Endothelial cell (in vitro differentiated cells): ENCODE measurements at places on chromosomes 2 and 18. TPM values are rescaled to one million over a fixed set of nuclear protein-coding genes. Genes with fewer than 3 reads are reported as not detected.

GRCh38 chr18:62413206-62413605 is 88.1 kb downstream of the TNFRSF11A start:
- no peak for DNase-seq

The SSB gene
- total RNA-seq = 109 TPM

- no peak for DNase-seq
Measured at GRCh38 chr2:182207049-182207746, 219.6 kb downstream of the PDE1A start.

The CHRNG gene
- not detected for total RNA-seq

DNA sequence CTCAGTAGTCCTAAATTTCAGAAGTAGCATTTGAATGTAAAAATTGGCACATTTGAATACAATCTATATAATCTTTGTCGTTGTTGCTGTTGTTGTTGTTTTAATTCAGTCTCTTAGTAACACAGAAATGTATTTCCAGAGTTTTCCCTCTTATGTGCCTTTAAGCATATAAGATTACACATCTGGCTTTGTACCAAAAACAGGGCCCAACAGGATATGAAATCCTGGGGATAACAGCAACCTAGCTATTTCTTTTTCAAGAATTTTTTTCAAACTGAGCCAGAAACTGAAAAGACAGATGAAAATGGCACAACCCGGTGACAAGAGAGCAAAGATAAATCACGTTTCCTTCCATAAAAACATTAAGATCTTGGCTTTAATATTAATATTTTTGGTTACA is 906.7 kb downstream of the NRXN1 start:
- no peak for DNase-seq

- DNase-seq = no peak
Measured at GRCh38 chr2:120764492-120764891, 28.8 kb downstream of the GLI2 start.
